Right atrium auricular region (tissue), 2 donors: ENCODE measurements at places on chromosomes 13 and 19. TPM values are rescaled to one million over a fixed set of nuclear protein-coding genes. Genes with fewer than 3 reads are reported as not detected.

The C19orf85 gene
- not detected for total RNA-seq

The NALCN gene
- total RNA-seq: 6.2 TPM

The ZNF792 gene
- 4.4 TPM for total RNA-seq

The CFAP97D2 gene
- not detected for total RNA-seq

The NEK3 gene
- total RNA-seq: 9.2 TPM

The KIR3DL2 gene
- total RNA-seq: not detected

The CD70 gene
- not detected for total RNA-seq

DNA sequence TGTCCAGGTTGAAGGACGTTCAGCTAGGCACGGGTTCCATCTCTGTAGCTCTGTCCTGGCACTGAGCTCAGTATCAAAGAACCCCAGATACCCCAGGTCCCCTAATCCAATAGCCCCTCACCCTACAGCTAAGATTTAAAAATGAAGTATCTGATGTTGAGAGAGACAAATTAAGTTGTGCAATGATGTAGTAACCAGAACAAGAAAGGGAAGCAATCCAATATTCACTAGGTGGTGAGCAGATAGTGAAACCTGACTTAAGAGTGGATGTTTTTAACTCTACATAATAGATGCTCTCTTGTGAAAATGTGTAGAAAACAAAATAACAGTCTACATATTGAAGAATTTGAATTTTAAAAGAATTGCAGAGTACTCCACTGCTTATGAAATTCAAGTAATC is 1.8 kb downstream of the ACOD1 start:
- DNase-seq: no peak

DNA sequence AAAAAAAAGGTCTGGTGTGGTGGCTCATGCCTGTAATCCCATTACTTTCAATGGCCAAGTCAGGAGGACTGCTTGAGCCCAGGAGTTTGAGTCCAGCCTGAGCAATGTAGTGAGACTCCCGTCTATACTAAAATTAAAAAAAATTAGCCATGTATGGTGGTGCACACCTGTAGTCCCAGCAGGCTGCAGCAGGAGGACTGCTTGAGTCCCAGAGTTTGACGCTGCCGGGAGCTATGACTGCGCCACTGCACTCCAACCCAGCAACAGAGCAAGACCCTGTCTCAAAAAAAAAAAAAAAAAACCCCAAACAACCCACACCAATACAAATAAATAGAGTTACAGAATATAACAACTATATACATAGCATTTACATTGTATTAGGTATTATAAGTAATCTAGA is 65.7 kb downstream of the MICU2 start:
- DNase-seq: no peak

DNA sequence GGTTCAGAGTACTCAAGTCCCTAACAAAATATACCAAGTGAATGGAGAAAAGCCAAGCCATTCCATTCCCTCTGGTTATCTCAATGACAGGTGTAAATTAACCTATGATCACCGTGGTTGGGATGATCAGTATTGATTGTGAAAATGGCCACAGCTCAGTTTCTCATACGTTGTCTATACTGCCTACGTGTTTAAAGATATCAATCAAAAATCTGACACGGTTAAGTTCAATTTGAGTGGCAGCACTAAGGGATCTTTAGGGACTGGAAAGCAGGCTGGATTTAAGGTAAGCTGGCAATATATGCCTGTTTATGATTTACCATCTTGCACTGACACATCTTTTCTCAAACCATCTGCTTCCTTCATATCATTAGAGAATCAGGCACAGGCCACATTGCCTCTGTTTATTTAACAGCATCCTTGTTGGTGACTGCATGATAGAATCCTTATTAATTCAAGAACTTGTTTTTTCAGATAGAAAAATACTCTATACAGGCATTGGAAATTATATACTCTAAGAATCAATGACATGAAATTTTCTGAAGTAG is 907.9 kb downstream of the PCDH9 start:
- no peak for DNase-seq

DNA sequence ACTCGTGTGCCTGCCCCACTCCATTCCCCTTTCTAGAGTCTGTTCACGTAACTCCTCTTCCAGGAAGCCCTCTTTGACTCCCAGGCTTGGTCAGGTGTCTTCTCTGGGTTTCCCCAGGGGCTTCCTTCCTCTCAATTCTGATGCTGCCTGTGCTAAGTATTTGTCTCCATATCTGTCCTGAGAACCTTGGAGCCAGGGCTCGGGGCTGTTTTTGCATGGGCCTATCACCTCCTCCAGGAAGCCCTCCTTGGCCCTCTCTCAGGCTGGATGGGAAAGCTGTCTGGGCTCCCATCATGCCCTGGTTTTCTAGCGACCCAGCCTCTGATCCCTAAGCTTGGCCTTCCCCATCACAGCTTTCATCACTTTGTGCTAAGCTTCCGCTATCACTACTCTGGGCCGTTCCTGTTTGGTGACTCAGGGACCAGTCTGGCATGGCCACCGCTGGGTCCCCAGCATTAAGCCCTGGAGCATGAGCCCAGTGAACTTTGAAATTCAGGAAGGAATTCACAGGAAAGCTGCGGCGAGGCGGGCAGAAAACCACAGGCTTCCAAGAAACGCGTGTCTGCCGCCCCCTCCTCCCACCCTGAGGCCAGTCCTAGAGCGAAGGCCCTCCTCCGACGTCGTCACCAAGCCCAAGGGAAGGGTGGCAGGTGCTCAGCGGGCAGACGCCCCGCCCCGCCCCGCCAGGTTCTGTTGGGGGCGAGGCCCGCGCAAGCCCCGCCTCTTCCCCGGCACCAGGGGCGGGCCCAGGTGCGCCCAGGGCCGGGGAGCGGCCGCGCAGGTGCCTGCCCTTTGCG is 486 bp upstream of the SPINT2 start:
- no peak for DNase-seq

GRCh38 chr19:6087074-6087571 is 23.2 kb downstream of the RFX2 start:
- no peak for DNase-seq

DNA sequence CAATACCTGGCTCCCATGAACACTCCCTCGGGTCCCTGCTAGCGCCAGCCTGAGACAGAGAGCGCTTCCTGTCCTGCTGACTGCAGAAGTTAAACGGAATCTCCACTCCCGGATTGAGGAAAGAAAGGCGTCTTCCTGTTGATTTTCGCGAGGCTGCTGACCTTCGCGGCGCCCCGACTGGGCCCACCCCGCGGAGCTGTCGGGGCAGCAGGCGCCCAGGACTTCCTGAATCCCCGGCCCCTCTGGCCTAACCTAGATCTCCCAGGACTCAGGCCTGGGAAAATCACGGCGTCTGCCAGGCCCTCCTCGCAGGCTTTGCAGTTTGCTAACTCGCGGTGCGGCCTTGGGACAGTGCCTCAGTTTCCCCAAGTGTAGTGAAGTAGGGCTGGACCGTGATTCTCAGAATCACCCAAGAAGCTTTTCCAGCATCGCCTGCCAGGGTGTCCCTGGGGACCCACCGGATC is 108.8 kb downstream of the KCTD15 start:
- DNase-seq: no peak

- no peak for DNase-seq
These were observed 124.4 kb downstream of the SIPA1L3 start for GRCh38 chr19:38031423-38031770.

DNA sequence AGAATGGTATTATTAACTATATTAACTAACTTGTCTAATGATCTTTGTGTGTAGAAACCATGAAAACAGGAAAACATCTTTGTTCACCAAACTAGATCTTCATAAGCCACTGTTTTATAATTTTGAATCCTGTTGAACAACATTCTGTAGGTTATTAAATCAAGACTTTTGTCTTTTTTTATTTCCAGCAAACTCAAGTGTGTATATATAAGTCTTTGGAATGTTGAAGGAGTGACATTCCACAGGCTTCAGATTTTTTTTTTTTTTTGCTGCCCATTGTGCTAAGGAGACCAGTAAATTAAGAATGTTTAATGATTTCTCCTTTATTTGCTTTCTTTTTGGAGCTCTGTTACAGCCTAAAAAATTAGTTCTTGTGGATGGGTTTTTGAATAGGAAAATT is 89.6 kb downstream of the LMO7 start:
- DNase-seq: no peak

GRCh38 chr19:2579678-2580280 is 103.9 kb downstream of the GADD45B start:
- DNase-seq: no peak

- DNase-seq: no peak
These were observed 25.3 kb downstream of the UQCRFS1 start for GRCh38 chr19:29187676-29188075.

- DNase-seq: no peak
These were observed 25.9 kb downstream of the COMP start for GRCh38 chr19:18765224-18765623.

DNA sequence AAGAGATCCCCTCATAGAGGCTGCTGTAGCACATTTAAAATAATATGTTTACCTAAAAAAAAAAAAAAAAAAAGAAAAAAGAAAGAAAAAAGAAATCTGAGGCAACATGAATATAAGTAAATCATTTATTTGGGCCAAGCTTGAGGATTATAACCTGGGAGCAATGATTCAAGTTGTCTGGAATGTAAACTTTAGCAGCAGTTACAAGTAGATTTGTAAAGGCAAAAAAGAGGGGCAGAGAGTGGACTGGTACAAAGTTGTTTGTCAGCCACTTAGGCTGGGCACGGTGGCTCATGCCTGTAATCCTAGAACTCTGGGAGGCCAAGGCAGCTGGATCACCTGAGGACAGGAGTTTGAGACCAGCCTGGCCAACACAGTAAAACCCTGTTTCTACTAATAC is 11.3 kb downstream of the ZNF43 start:
- no peak for DNase-seq

- DNase-seq: no peak
These were observed 930.0 kb upstream of the SLITRK6 start for GRCh38 chr13:86729206-86729605.
